HEK293T (cell line): ENCODE measurements at places on chromosomes 2 and 18.

DNA sequence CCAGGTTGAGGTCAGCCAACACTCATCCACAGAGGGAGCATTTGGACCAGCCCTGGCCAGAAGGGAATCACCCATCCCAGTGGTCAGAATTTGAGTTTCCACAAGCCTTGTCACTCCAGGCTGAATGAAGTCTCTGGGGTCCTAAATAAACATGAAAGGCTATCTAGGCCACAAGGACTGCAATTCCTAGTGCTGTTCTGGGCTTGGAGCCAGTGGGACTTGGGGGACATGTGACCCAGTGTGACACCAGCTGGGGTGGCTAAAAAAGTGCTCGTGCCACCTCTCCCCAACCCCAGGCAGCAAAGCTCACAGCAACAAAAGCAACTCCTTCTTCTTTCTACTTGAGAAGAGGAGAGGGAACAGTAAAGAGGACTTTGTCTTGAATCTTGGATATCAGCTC is 91.7 kb downstream of the MDH1 start:
- DNase-seq: no peak

- DNase-seq: peak; percentile 24
Measured at GRCh38 chr2:113979191-113980128, 89.6 kb downstream of the ACTR3 start.

- DNase-seq: no peak
Measured at GRCh38 chr2:42566837-42567321, 1.6 kb upstream of the MTA3 start.

DNA sequence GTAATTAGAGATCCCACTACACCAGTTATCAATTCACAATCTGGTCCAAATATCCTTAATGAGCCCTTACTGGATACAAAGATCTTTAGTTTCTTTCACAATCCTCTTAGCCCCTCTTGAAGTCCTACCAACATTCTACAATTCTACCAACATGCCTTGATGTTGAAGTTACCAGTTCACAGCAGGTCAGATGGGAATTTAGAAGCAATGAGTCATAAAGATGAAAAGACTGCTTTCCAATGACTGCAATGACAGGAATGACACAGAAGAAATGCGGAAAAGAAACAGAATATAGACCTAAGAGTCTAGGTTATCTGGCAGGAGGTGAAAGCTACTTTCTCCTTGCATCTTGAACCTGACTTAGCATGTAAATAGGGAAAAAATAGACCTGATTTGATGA is 24.5 kb downstream of the RTTN start:
- no peak for DNase-seq

DNA sequence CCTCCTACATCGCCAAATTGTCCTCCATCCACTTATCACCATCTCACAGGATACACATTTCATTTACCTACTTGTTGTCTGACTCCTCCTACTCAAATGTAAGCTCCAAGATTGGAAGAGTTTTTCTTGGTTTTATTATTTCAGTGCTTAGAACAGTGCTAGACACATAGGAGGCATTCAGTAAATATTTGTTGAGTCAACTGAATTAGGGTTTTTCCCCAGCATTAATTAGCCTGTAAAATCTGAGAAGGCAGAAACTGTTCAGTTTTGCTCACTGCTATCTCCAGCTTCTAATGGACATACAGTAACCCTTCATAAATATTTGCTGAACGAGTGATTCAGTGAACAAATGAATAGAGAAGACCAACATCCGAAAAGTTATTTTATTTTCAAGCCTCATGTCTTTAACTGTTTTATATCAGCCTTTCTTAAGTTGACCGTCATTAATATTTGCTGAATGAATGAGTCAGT is 800 bp downstream of the TTC21B start:
- DNase-seq: no peak

- DNase-seq: no peak
Measured at GRCh38 chr2:217857624-217858506, 144.9 kb downstream of the TNS1 start.

DNA sequence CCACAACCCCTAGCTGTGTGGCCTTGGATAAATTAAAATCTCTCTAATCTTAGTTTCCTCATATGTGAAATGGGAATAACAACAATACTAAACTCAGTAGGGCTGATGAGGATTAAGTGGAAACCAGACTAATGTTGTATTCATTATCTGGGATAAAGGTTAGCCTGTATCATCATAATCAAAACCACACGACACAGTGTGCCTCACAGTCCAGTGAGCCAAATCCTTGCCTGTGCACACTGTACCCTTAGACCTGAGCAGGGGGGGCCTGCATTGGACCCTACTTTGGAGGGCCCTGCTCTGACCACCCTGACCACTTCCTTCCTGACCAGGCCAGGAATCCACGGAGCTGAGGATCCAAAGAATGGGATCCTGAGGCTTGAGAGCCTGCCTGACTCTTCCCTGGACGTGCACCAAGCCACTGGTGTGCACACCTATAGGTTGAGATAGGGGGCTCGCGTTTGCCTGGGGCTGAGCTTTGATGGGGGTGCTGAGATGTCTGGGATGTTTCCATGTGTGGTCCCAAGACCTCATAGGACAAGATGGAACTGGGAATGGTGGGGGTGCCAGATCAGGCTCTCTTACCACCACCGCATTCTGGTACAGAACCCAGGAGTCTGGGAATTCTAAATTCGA is 69.7 kb downstream of the TGOLN2 start:
- DNase-seq: no peak
